ENCODE measurements at places on chromosomes 2 and 18.

GRCh38 chr2:229748950-229749349, 34.6 kb upstream of the DNER start:
- no peak for DNase-seq

DNA sequence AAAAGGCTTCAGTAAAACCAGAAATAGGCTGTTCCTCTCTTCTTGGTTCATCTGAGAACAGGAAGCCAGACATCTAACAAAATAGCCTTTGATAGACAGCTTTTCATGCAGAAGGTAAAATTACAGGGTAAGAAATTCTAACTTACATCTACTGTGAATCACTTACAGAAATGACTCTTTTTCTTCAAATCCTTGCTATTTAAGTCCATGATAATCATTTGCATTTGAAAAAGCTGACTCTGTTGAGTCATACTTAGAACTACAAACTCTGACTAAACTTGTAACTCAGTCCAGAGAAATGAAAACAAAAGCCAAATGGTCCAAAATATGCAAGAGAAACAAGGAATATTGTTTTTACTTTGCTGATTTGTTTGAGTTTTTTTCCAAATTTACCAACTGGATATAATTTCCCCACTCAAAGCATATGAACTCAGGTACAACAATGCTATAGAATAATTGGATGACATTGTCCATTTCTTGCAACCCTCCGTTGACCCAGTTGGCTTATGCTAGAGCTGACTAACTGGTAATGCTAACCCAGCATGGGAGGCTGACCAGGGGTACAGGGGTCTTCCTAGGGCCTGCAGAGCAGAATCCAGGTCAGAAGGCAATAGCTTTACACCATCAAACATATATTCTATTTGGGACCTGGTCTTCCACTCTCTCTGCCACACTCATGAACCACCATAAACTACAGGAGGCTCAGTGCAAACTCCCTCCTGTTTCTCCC, 18.8 kb upstream of the MREG start:
- no peak for DNase-seq

DNA sequence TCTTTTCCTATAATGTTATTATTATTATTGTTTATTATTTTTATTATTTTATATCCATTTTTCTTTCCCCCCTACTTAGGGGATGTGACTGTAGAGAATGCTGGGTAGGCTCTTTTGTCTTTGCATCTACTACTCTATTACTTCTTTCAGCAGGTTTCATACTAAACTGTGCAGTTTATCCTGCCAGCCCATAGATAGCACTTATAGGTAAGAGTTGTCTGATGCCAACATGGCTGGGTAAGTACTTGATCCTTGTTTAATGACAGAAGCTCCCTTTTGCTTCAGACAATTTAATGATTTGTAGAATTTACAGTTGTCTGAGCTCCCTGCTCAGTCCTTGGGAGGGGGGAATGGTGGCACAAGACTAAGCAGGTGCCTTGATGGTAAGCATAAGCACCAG, 262.9 kb upstream of the CDH2 start:
- no peak for DNase-seq

DNA sequence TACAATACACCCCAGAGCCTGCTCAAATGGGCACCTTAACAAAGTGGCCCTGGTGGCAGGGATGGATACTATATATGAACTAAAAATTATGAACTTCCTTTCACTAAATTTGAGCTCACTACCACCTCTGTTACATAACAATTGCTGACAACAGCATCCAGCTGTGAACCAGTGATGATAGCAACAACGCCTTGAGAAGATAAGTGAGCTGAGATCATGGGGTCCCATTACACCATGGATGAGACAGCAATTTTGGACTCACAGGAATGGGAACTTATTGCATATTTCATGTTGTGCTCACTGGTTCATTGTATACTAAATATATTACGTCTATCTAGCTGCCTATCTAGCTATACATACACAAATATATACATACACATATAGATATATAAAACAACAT, 16.9 kb upstream of the ALMS1 start:
- no peak for DNase-seq

GRCh38 chr2:64259312-64259711, 115.1 kb upstream of the PELI1 start:
- DNase-seq: no peak

DNA sequence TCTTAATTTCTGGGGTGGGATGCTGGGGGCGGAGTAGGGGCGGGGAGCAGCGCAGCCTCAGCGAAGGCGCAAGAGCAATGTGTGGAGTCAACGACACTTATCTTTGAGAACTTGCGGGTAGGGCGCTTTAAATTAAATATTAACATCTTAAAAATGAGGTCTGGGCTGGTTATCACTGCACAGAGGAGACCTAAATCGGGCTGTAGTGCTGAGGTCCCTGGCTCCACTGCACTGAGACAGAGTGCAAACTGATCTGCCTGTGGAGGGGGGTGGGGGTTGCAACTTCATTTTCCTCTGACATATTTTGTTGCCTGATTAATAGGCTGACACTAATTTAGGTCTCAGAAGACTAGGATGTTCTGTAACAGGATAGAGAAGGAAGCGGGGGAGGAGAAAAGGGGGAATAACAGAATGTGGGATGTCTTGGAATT, 253.0 kb upstream of the FANCL start:
- DNase-seq: no peak

GRCh38 chr2:76895469-76895868, 626.7 kb downstream of the LRRTM4 start:
- no peak for DNase-seq

- no peak for DNase-seq
Observed at GRCh38 chr2:66437109-66437690, 2.3 kb downstream of the MEIS1 start.

DNA sequence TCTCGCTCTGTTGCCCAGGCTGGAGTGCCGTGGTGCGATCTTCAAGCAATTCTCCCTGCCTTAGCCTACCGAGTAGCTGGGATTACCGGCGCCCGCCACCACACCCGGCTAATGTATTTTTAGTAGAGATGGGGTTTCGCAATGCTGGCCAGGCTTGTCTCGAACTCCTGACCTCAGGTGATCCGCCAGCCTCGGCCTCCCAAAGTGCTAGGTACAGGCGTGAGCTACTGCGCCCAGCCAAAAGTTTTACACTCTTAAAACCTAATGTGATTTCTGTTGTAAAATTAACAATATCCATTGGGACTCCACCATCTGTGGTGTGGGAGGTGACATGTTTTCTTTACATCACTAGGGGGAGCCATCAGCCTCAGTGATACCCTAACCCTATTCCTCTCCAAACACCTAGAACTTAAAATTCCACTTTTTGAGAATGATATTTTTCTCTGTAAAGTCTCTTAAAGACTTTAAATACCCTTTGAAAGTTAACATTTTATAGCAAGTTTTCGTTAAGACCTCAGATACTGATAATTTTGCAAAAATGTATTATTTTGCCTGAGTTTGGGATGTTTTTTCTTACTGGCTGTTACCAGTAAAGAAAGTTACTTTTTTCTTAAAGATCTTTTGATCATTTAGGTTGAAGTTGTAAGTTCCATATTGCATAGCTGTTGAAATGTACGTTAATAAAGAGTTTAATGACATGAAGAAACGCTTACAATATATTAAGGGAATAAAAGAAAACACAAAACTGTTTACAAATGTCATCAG, 11.6 kb upstream of the EIF2AK2 start:
- no peak for DNase-seq

GRCh38 chr2:62662554-62662953, 43.0 kb upstream of the EHBP1 start:
- no peak for DNase-seq

DNA sequence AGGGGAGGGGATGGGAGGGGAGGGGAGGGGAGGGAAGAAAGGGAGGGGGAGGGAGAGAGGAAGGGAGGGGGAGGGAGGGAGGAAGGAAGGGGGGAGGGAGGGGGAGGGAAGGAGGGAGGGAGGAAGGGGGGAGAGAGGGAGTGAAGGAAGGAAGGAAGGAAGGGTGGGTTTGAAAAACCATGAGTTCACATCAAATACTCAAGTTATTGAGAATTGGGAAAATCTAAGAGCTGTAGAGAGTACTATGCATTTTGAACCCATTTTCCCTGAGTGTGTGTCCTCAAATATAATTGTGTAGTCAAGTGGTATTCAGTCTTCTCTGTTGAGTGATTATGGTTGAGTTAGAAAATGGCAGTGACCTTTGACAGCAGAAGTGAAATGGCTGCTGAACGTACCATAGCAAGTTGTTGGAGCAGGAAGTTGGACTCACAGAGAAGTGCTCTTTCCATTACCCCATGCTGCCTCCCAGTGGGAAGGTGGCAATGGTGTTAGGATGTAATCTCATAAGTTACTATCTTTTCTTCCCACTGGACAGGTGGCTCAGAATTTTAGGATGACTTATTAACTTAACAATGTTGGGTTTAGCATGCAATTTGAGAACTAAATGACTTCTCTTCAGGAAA, 214.6 kb downstream of the SETBP1 start:
- no peak for DNase-seq

DNA sequence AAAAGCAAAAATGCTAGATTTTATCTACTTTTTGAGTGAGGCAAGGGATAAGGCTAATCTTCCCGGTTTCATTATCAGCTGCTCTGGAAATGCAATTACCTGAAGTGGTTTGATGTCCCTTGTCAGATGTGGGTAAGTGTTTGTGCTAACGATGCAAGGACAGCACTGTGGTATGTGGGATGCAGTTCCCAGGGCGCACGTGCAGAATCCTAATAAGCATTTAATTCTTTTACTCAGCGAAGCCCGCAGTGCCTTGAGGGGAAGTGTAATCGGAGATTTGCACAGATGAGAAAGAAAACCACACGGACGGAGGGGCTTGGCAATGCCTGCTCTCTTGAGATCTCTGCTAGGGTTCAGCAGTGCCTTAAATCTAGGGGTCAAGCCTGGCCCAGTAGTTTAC, 108.5 kb upstream of the LYPD6 start:
- DNase-seq: no peak
